Peyer's patch (tissue), 4 donors: ENCODE measurements at places on chromosomes 1 and 21. TPM values are rescaled to one million over a fixed set of nuclear protein-coding genes. Genes with fewer than 3 reads are reported as not detected.

GRCh38 chr1:28507646-28508434 is 2.0 kb downstream of the RCC1 start:
- no peaks in the 10 kb centered on the region for H3K27me3 ChIP-seq
- DNase-seq = no peak
- H3K4me3 ChIP-seq = peak overlapping the region; percentile 58
- peak overlapping the region; percentile 90 for H3K27ac ChIP-seq

Gene SGIP1
- 4.7 TPM for total RNA-seq

Gene SPATA45
- total RNA-seq = not detected

GRCh38 chr1:55767171-55767570 is 552.0 kb upstream of the USP24 start:
- H3K36me3 ChIP-seq = no peaks in the 10 kb centered on the region
- no peak for DNase-seq
- no peaks in the 10 kb centered on the region for H3K27me3 ChIP-seq
- H3K4me1 ChIP-seq = no peaks in the 10 kb centered on the region
- no peak overlapping the region for H3K27ac ChIP-seq
- H3K4me3 ChIP-seq = no peak overlapping the region

Gene WNT4
- total RNA-seq = 3.3 TPM

DNA sequence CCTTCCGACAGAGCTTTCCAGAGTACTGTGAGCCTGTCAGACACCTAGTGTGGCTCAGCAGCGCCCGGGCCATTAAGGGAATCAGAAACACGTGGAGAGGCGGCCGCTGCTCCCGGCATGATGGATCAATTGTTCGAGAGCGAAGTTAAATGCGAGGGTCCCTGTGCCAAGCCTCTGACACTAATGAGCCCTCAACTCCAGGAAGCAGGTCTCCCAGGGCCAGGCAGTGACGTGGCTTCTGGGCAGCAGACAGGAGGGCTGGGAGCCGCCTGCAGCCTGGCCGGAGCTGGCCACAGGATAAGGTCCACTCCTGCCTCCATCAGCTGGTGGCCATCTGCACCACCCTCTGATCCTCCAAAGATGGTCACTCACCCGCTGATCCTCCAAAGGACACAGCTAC is 67.5 kb upstream of the CLDN14 start:
- H3K27me3 ChIP-seq = no peaks in the 10 kb centered on the region
- H3K4me3 ChIP-seq = no peak overlapping the region
- no peaks in the 10 kb centered on the region for H3K4me1 ChIP-seq
- H3K27ac ChIP-seq = no peak overlapping the region
- DNase-seq = no peak

GRCh38 chr1:41812051-41812450 is 106.7 kb downstream of the HIVEP3 start:
- H3K4me3 ChIP-seq = no peak overlapping the region
- H3K36me3 ChIP-seq = no peaks in the 10 kb centered on the region
- DNase-seq = no peak
- no peaks in the 10 kb centered on the region for H3K27me3 ChIP-seq

- DNase-seq = no peak
- H3K36me3 ChIP-seq = no peaks in the 10 kb centered on the region
- no peak overlapping the region for H3K4me3 ChIP-seq
- H3K27ac ChIP-seq = no peak overlapping the region
Observed at GRCh38 chr1:117932576-117932975, 3.0 kb downstream of the WDR3 start.

DNA sequence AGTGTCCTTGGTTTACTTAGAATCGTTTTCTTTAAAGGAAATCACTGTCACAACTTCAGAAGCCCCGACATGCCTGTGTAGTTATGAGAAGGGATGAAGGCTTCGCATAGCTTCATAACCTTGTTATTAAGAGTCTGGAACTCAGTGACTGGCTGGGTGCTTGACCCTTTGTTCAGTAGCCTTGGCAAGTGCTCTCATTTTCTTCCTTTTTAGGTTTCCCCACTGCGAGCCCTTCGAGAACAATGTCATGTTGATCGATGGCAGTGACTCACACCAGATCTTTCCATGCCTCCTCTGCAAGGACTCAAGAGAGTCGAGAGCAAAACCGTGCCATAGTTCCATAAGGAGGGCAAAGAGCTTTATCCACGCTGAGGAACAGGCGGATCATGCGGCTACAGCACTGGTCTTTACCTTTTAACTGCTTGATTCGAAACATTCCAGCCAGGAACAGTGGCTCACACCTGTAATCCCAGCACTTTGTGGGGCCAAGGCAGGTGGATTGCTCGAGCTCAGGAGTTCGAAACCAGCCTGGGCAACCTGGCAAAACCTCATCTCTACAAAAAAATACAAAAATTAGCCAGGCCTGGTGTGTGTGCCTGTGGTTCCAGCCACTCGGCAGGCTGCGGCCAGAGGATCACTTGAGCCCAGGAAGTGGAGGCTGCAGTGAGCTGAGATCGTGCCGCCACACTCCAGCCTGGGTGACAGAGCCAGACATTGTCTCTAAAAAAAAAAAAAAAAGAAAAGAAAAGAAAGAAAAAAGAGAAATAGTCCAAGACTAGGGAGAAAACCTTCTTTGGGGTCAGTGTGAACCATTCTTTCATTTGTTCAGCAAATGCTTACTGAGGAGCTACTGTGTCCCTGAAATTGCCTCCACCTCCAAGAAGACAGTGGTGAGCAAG is 95.4 kb upstream of the ERRFI1 start:
- no peaks in the 10 kb centered on the region for H3K27me3 ChIP-seq
- H3K36me3 ChIP-seq = no peaks in the 10 kb centered on the region

DNA sequence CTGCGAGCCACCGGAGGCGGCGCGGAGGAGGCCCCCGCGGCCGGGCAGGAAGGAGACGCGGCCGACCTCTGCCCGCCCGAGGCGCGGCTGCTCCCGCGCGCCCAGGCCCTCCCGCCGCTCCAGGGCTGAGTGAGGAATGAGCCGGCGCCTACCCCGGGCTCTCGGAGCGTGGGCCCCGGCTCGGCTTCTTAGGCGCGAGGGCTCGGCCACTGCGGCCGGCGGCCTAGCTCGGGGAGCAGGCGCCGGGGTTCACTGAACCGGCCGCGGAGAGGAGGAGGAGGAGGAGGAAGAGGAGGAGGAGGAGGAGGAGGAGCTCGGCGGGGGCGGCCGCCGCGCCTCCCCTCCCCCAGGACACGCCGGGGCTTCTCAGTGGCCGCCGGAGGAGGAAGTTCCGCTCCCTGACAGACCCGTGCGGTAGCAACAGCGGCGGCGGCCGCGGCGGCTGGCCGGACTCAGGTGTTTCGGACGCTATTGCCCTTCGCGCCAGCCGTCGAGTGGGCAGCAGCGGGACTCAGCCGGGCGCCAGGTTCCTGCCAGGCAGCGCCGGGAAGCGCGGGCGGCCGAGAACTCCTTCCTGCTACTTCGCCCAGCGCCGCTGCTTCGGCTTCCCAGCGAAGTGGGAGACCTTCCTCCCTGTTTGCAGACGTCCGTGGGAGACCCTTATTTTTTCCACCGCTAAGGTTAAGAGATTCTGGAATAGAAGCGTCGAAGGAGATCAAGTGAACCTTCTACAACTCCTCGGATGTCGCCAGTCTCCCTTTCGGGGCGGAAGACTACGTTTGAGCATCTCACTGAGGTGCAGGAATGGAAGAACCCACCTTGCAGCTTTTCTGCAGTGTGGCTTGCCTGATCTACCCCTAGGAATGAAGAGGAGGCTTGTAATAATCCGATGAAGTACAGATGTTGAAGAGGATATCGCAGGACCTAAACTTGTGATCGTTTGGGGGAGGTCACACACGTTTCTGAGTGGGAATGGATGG is at the start of gene MAN1A2:
TSS of gene MAN1A2 (plus strand) at position 404 of the 980 bp plus-strand sequence. CDS start 735 bp downstream, outside the sequence.
- H3K4me3 ChIP-seq = peak within 1 kb of the TSS; percentile 97
- peak; percentile 96 for DNase-seq
- no peaks in the 10 kb centered on the region for H3K36me3 ChIP-seq
- peak within 1 kb of the TSS; percentile 99 for H3K27ac ChIP-seq
- H3K4me1 ChIP-seq = peaks cover 12% of the 10 kb centered on the region

DNA sequence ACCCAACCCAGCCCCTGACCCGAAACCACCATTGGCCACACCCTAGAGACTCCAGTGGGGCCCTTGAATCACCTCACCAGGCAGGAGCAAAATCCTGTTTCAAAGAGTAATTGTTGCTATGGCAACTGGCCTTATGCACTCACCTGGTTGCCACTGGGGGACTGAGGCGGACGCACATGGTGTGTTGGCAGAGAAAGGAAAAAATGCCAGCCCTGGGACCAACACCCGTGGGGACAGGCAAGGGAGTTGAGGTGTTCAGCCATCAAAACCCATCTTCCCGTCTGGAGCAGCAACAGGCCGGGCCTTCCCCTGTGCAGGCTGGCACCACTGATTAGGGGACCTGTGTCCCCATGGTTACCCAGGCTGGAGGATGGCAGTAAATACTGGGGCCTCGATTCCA is 395.8 kb upstream of the VAMP3 start:
- H3K27me3 ChIP-seq = no peaks in the 10 kb centered on the region
- peak; percentile 15 for DNase-seq
- H3K36me3 ChIP-seq = no peaks in the 10 kb centered on the region
- no peak overlapping the region for H3K4me3 ChIP-seq
- H3K4me1 ChIP-seq = no peaks in the 10 kb centered on the region

- DNase-seq = no peak
Observed at GRCh38 chr1:184143449-184143848, 91.9 kb downstream of the TSEN15 start.

GRCh38 chr1:157512036-157512969 is 40.0 kb downstream of the FCRL5 start:
- no peak overlapping the region for H3K4me3 ChIP-seq
- peak overlapping the region; percentile 65 for H3K27ac ChIP-seq
- no peaks in the 10 kb centered on the region for H3K27me3 ChIP-seq
- no peak for DNase-seq

Gene PDZK1
- 223 TPM for total RNA-seq

Gene GPR37L1
- total RNA-seq = not detected

Gene MSH4
- total RNA-seq = not detected

GRCh38 chr1:43300378-43301094 is at the start of gene TIE1:
Gene TIE1 (plus strand): TSS chr1:43300982. CDS start chr1:43301072, 90 bp downstream.
- H3K27me3 ChIP-seq = no peaks in the 10 kb centered on the region
- H3K27ac ChIP-seq = no peak within 1 kb of the TSS
- peaks cover 24% of the 10 kb centered on the region for H3K4me1 ChIP-seq
- peak within 1 kb of the TSS; percentile 15 for H3K4me3 ChIP-seq

Gene BLACAT1
- total RNA-seq = 0.53 TPM

- H3K4me3 ChIP-seq = no peak overlapping the region
- peaks cover 12% of the 10 kb centered on the region for H3K4me1 ChIP-seq
Observed at GRCh38 chr1:50972766-50973165, 2.7 kb downstream of the CDKN2C start.

DNA sequence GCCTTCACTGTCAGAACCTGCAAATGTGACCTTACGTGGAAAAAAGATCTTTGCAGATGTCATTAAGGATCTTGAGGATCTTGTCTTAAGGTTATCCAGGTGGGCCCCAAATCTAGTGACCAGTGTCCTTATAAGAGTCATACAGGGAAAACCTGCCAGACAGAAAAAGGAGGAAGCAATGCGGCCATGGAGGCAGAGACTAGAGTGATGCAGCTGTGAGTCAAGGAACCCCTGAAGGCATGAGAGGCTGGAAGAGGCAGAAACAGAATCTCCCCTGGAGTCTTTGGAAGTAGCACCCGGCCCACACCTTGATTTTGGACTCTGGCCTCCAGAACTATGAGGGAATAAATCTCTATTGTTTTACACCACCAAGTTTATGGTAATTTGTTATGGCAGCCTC is 36.5 kb upstream of the DNASE2B start:
- no peaks in the 10 kb centered on the region for H3K4me1 ChIP-seq
- H3K4me3 ChIP-seq = no peak overlapping the region
- no peak overlapping the region for H3K27ac ChIP-seq

DNA sequence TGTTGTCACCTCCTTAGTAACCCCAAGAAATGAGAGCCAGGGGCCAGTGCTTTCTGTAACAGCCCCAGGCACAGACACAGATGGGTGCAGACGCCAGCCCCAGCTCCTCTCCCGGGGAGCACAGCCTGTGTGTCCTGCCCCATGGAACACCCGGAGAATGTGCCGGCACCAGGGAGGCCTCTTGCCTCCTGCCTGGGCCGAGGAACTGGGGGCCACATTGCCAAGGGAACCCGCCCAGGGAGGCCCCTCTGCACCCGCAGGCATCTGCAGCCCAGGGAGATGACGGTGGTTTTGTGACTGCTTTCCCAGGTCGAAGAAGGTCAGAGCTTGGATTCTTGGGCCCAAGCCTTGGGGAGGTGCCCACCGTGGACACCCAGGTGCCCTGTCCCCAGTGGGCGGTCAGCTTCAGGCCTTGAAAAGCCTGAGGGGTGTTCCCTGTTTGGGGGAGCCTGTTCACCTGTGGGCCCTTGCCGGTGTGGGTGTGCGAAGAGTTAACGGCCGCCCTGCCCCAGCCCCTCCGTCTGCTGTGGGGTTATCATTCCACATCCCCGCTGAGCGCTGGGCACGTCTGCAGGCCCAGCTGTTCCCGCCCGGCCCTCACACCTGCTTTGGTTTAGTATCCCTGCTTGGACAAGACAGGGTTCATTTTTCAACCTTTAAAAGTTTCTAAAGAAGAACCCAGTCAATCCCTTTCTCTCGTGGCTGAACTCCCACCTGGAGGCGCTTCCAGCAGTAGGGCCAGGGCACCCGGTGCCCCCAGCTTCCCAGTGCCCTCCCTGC is 62.5 kb downstream of the MORN1 start:
- H3K27ac ChIP-seq = no peak overlapping the region
- no peaks in the 10 kb centered on the region for H3K4me1 ChIP-seq
- DNase-seq = no peak
- no peaks in the 10 kb centered on the region for H3K27me3 ChIP-seq
- H3K4me3 ChIP-seq = no peak overlapping the region
- no peaks in the 10 kb centered on the region for H3K36me3 ChIP-seq

Gene CA6
- not detected for total RNA-seq

Gene TBX19
- total RNA-seq = 1.1 TPM

Gene NKAIN1
- total RNA-seq = not detected

Gene MYOG
- not detected for total RNA-seq

DNA sequence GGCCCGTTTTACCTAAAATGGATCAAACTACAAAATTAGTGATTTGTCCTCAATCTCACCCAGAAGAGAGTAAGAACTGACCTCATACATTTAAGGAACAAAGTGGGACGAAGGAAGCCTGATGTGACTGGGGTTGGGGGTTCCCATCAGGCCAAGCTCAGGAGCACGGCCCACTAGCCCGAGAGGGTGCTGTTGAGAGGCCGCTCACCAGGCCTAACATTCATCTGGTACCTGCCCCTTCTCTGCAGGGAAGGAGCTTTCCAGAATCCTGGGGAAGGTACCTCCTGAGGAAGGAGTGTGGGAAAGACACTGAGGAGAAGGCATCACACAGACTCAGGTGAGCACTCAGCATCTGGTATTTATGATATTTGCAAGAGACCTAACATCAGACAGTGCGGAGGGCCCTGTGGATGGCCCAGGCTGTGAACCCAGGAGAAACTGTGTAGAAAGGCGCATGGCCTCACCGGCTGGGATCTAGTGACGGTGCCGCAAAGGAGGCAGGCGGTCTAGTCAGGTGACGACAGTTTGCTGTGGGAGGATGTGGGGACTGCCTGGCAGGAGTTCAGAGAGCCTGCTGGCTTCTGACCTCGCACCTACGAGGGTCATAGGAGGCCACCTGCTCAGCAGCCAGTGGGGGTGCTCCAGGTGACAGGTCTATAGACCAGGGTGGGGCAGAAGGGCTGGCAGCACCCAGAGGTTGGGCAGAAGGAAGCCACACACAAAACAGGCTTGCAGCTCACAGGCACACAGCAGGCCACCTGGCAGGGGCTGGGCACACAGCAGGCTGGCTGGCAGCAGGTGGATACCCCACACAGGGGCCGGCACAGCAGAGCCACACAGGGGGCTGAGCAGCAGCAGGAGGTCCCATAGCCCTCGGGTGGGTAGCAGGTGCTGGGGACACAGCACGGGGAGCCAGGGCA is 543 bp downstream of the KRTAP12-4 start:
- no peak overlapping the region for H3K4me3 ChIP-seq
- H3K27ac ChIP-seq = no peak overlapping the region
- DNase-seq = peak; percentile 69
- H3K27me3 ChIP-seq = no peaks in the 10 kb centered on the region
- H3K4me1 ChIP-seq = no peaks in the 10 kb centered on the region
- no peaks in the 10 kb centered on the region for H3K36me3 ChIP-seq
